ENCODE measurements at places on chromosomes 16 and 17.

DNA sequence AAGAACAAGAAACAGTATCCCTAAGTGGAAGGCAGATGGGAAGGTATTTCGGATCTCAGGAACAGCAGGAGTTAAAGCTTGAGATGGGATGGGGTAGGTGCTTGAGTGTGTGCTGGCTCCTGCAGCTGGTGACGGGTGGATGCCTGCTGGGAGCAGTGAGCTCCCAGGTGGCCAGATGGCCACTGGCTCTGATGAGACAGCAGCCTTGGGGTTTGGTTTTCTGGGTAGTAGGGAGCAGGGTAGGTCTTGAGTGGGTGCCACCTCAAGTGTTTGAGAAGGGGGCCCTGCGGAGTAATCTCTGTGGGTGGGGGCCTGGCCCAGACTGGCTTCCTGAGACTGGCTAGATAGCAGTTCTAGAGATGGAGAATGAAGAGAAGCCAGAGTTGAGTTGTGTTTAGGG is 10.3 kb downstream of the EPN2 start:
- no peak for DNase-seq

DNA sequence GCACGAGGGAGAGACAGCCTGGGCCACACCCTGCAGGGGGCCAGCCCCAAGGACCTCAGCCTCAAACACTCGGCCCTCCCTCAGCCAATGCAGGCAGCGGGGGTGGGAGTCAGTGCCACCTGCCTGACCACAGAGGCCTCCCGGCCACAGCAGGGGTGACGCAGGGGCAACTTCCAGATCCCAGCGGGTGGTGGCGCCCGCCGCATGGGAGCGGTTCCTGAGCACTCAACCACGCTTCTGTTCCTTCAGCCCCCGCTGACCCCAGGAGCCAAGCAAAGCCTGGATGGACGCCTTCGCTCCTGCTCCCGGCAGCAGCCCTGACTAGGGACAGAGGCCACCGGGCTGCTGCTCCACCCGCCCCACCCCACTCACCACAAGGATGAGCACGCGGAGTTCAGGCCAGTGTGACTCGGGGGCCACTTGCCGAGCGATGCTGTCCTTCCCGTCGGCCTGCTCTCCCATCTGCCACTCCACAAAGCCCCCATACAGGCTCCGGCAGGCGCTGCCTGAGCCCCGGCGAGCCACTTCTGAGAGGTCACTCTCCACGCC is 5.0 kb upstream of the CYBA start:
- no peak for DNase-seq

GRCh38 chr17:74042744-74043486 is 160.6 kb upstream of the RPL38 start:
- DNase-seq, result peak; percentile 84

GRCh38 chr16:67490335-67491096 is 7.2 kb upstream of the AGRP start:
- no peak for DNase-seq

GRCh38 chr17:77247048-77247541 is 106.3 kb downstream of the SEC14L1 start:
- DNase-seq, result peak; percentile 87

GRCh38 chr16:84486551-84487235 is 17.8 kb downstream of the MEAK7 start:
- DNase-seq, result no peak

DNA sequence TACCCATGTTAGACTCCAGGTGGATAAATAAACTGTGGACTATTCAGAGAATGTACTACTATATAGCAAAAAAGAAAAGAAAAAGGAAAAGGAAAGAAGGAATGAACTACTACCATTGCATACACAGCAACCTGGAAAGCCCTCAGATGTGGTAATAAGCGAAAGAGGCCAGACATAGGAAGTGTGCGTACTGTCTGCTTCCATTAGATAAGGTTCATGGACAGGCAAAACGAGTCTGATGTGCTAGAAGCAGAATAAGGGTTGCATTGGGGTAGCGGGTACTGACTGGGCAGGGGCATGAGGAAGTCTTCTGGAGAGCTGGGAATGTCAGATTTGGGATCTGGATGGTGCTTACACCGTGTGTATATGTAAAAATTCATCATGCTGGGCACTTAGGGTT is 21.8 kb downstream of the CLEC16A start:
- no peak for DNase-seq

DNA sequence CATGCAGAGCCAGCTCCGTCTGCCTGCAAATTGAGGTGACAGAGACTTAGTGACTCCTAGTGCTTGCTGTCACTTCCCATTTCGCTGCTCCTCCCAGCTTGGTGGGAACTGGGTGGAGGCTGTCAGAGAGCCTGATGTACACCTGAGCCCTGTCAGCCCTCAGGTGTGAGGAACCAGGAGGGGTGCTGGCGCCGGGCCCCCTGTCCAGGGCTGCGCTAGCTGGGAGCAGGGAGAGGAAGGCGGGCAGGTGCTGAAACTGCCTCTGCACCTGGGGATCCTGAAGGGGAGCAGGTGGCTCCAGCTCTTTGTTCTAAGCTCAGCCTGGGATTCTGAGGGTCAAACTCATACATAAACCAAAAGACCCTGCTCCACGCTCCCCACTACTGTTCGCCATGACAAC is 10.8 kb upstream of the WSCD1 start:
- no peak for DNase-seq
